ENCODE measurements at places on chromosomes 5 and 9. TPM values are rescaled to one million over a fixed set of nuclear protein-coding genes. Genes with fewer than 3 reads are reported as not detected.

GRCh38 chr5:151463137-151464029, 16.0 kb downstream of the SLC36A1 start:
- DNase-seq: no peak

The MSANTD3 gene
- polyA plus RNA-seq: 23.9 TPM

The EDIL3 gene
- 53.4 TPM for polyA plus RNA-seq

The FAF2 gene
- 47.2 TPM for polyA plus RNA-seq

GRCh38 chr5:31161781-31162181, 31.7 kb upstream of the CDH6 start:
- no peak for DNase-seq

GRCh38 chr5:148416416-148416815, 32.7 kb downstream of the FBXO38 start:
- DNase-seq: no peak

DNA sequence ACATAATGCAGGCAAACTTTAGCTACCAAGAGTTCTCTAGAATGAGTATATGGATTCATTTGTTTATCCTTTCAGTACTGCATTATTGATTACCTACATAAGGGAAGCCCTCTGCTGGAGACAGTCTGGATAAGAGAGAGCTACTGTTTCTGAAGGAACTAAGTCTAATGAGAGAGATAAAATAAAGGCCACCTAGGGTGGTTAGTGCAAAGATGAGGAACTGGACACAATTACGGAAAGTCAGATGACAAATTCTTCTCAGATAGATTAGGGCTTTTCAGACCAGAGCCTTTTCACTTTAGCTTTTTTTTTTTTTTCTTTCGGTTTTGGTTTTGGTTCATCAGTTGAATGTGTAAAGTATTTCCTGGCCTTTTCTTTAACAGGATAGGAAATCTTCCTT, 31.3 kb downstream of the ISOC1 start:
- no peak for DNase-seq

GRCh38 chr5:42360056-42360455, 63.2 kb upstream of the GHR start:
- no peak for DNase-seq

GRCh38 chr5:88613051-88613450, 269.9 kb downstream of the MEF2C start:
- DNase-seq: no peak

The SLC25A48 gene
- polyA plus RNA-seq: 4.4 TPM

The STK32A gene
- 19.4 TPM for polyA plus RNA-seq

The TPM2 gene
- polyA plus RNA-seq: 191 TPM

- DNase-seq: no peak
Measured at GRCh38 chr5:93884254-93884653, 142.9 kb upstream of the POU5F2 start.

DNA sequence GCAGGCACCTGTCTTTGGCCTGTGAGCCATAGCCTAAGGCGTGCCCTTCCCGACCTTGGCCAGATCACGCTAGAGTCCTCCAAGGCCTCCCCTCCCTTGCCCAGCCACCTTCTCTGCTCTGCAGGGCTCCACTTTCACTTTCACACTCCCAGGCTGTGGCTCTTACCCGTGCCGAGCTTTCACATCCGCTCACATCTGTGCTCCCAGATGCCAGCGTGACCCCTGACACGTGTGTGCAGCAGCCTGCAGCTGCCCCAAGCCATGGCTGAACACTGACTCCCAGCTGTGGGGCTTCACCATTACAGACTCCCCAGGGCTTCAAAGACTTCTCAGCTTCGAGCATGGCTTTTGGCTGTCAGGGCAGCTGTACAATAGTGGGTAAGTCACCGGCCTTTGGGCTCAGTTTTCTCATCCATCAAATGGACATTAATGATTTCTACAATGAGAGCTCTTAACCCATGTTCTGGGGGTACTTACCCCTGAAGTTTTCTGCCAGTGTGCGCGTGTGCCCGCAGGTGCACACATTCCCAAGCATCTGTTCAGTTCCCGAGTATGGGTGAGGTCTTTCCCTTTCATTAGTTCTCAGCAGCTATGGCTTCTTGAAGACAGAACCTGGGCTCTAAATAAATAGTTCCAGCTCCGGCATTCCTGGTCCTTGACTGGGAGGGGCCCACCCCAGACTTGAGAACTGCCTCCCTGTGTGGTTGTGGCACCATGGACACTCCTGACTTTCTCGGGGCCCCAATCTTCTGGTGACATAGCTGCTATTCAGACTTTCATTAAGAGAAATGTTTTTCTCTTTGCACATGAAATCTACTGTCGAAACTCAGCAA, 118.6 kb downstream of the RGS3 start:
- DNase-seq: no peak

- no peak for DNase-seq
Measured at GRCh38 chr9:75454043-75454442, 365.7 kb downstream of the OSTF1 start.

DNA sequence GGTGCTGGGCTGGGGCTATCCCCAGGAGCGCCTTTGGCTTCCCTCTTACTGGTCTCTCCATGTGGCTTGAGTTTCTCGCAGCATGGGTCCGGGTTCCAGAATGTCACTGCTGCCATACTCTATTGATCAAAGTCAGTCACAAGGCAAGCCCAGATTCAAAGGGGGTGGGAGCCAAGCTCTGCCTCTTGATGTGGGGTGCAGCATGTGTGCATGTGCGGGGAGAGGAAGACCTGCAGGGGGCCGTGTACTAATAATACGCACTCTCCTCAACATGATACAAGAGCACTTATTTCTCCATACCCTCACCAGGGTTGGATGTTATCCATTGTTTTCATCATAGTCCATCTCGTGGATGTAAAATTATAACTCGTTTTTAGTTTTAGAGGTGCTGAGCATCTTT, 81.2 kb downstream of the NDFIP1 start:
- DNase-seq: no peak

DNA sequence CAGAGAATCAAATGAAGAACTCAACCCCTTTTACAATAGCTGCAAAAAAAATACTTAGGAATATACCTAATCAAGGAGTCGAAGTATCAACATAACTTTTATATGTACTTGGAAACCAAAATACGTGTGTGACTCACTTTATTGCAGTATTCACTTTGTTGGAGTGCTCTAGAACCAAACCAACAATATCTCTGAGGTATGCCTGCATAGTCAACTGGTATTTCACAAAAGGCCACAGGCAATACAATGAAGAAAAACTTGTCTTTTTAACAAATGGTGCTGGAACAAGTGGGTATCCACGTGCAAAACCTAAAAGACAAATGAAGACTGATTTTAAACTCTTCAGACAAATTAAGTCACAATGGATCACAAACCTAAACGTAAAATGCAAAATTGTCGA, 385.7 kb downstream of the TLE1 start:
- no peak for DNase-seq

The SIT1 gene
- polyA plus RNA-seq: 0.21 TPM

GRCh38 chr9:91085517-91086291, 276.0 kb downstream of the AUH start:
- no peak for DNase-seq

The ELP1 gene
- polyA plus RNA-seq: 43.8 TPM

GRCh38 chr9:1053986-1054425, 3.8 kb downstream of the DMRT2 start:
- no peak for DNase-seq

DNA sequence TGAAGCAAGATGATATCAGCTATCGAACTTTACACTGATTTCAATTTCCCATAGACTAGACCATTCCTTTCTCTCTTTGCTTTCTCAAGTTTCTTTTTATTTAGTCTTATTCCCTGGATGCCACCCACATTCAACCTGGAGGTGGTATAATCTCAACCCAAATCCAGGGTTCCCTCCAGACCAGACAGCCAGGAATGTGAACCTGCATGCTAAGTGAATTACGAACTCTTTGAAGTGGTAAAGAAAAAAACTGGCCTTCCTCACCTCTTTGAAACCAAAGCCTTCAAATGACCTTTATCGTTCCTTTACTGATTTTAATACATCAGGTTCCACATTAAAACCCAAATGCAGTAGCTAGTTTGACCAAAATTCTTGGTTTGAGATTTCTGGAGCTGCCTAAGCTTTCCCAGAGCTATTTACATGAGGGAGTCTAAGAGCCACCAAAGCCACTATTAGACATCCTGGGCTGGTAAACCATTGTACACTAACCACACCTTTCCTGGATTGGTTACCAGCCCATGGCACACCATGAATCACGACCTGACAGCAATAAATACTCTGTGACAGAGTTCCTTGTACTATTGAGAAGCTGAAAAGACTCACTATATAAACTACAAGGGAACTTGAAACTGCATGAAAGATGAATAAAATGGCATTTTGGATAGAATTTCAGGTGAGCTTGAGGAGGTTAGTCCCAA, 323.7 kb downstream of the ADAMTS6 start:
- no peak for DNase-seq

- DNase-seq: no peak
Measured at GRCh38 chr5:96219580-96220281, 213.3 kb downstream of the PCSK1 start.

The GAPVD1 gene
- 38.1 TPM for polyA plus RNA-seq

The DYNC2I2 gene
- polyA plus RNA-seq: 55.5 TPM

GRCh38 chr5:84869675-84870074, 485.0 kb upstream of the EDIL3 start:
- no peak for DNase-seq

- DNase-seq: no peak
Measured at GRCh38 chr9:33619666-33620404, 95.8 kb downstream of the ANKRD18B start.

DNA sequence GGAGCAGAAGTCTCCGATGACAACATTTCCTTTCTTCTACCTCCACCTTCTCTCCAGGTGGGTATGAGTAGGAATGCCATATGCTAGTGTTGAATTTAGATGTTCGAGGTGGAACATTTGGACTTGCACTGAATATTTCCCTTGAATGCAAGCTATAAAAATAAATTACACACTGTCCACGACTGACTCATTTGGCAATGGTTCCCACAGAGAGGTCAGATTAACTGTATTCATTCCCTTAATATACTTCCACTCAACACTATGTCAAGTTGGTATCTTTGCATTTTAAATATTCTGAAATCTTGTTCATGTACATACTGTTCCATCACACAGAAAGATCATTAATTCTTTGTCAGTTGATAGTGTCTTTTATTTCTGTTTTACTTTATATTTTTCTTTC, 222.6 kb upstream of the PIK3R1 start:
- no peak for DNase-seq

The LECT2 gene
- 3.6 TPM for polyA plus RNA-seq

DNA sequence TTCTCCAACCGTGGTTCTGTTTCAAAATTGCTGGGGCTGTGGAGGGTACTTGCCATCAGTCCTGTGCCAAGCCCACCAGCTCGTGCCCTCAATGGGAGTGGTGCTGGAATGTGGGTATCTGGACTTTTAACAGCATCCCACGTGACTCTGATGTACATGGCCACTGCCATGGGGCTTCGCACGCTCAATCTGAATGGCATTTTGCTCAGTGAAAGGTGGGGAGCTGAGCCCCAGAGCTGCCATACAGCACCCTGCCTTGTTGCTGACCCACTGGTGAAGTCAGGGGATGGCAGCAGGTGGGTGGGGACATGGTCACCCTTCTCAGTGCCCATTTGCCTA, 16.6 kb upstream of the SYNPO start:
- DNase-seq: no peak

- DNase-seq: peak; percentile 80
Measured at GRCh38 chr5:1641560-1642166, 117.9 kb upstream of the LPCAT1 start.

DNA sequence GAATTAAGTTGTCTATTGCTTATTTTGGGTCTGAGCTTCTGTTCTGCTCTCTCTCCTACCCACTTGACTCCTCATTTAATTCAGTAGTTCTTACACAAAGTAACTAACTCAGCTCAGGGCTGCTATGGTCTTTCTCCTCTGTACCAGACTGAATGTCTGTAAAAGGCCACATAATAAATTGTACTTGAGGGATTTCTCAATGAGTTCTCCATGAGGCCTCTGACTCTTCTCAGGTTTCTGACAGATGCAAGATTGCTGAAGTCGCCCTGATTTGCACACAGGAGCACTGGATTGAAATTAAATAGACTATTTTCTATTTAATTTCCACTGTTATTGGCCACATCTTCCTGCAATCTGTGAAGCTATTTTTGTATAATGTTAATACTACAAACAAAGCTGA, 2.9 kb downstream of the IQGAP2 start:
- DNase-seq: no peak

The SPINK4 gene
- not detected for polyA plus RNA-seq

The ZNF79 gene
- 7.1 TPM for polyA plus RNA-seq

DNA sequence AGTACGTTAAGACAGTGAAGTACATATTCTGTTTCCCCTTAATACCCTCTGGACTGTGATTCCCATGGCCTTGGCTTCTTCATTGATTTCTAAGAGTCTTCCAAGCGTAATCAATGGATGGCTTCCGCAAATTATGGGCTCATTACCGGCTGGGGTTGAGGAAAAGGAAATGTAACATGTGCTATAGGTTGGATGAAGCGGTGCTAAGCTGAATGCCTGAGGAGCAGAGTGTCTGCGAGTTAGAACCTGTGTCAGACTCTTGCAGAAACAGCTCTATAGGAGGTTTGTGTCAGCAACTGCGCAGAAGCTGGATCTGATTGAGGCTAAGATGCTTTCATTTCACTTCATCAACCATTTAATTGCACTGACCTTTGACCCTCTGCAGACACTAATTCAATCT, 114.3 kb upstream of the CDH18 start:
- no peak for DNase-seq

The GFPT2 gene
- 5.0 TPM for polyA plus RNA-seq

DNA sequence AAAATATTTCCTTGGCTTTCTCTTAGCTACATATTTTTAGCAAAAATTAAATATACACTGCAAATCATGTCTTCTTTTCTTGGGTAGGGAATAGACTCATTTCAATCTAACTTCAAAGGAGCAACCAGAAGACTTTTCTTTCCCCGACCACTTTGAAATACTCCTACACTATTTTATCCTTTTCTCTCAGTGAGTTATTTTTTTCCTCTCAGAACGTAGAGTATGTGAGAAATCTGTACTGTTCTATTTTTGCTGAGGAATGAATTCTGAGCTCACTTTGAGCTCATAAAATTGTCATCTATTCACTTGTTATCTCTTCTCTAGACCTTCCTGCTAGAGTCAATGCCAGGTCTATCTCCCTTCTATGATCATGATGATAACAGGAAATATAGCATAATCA, 22.2 kb upstream of the DAPK1 start:
- DNase-seq: no peak

DNA sequence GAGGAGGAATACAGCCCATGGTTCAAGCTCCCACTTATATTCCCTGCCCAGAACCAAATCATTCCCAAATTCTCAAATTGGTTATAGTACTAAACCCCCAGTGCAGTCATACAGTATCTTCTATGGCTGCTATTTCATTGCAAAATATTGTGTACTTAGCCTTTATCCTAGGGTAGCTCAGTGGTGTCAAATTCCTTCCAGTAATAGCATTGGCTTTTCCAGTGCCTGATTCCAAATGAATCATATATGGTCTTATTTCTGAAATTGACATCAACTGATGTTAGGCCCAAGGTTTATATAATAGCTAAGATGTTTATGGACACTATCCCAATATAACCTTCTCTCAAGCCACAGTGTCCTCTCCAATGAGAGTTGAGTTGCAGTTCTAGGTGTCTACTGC, 256.7 kb downstream of the NDUFS4 start:
- DNase-seq: no peak
